B cell (primary cell): ENCODE measurements at places on chromosomes 6 and 20. TPM values are rescaled to one million over a fixed set of nuclear protein-coding genes. Genes with fewer than 3 reads are reported as not detected.

- no peak for DNase-seq
- H3K36me3 ChIP-seq = peaks cover 5% of the 10 kb centered on the region
- no peaks in the 10 kb centered on the region for H3K4me1 ChIP-seq
- no peak overlapping the region for H3K27ac ChIP-seq
- H3K27me3 ChIP-seq = no peaks in the 10 kb centered on the region
Measured at GRCh38 chr20:5835321-5835821, 85.2 kb downstream of the SHLD1 start.

DNA sequence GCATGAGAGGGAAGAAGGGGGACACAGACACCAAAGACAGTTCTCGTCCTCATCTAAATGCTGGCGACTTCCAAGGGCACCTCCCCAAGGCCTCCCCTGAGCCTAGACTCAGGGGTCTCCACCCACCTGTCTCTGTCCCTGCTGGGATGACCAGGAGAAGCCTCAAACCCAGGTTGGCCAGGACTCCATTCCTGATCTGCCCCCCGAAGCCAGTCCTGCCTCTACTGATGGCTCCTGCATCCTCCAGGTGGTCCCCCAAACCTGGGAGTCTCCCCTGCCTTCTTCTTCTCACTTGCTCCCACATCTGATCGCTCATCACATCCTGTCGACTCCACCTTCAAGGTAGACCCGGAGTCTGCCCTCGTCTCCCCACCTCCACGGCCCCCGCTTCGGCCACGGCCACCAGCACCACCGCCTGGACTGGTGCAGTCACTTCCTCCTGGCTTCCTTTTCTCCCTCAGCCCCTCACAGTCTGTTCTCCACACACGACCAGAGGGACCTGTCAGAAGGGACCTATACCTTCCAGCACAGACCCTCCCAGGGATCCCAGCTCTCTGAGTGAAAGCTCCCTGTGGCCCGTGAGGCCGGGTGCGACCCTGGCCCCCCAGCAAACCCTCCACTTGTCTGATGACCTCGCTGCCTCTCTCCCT is 92.1 kb downstream of the CEBPB start:
- H3K27me3 ChIP-seq = peaks cover 6% of the 10 kb centered on the region
- no peak overlapping the region for H3K4me3 ChIP-seq
- H3K4me1 ChIP-seq = peaks cover 18% of the 10 kb centered on the region
- no peak for DNase-seq

DNA sequence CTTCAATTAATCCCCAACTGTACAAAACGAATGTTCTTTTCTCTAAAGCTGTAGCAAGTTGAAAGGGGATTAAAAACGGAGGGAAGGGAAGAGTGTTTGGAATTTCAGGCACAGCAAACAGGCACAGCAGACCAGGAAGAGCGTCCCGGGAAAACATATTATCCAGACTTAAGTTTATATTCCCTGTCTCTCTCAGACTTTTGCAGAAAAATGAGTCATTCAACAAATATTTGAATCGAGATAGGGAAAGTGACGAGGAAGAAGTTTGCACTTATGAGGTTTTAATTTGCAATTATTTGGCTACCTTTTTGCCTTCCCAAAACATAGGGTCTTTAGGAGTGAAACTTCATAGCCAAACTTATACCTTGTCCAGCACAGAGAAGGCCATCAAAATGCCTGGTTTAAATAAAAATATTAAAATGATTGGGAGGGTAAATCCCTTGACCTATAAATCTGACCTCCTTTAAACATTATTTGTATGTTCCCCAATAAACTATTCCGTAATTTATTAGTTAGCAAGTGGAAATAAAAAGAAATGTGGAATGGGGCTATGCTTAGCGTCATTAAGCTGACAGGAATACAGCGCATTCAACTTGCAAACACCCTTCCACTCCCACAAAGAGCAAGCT is 16.0 kb downstream of the HFE start:
- peak overlapping the region; percentile 79 for H3K27ac ChIP-seq
- H3K4me3 ChIP-seq = no peak overlapping the region
- peaks cover 5% of the 10 kb centered on the region for H3K4me1 ChIP-seq
- no peaks in the 10 kb centered on the region for H3K36me3 ChIP-seq
- no peaks in the 10 kb centered on the region for H3K27me3 ChIP-seq
- DNase-seq = no peak

DNA sequence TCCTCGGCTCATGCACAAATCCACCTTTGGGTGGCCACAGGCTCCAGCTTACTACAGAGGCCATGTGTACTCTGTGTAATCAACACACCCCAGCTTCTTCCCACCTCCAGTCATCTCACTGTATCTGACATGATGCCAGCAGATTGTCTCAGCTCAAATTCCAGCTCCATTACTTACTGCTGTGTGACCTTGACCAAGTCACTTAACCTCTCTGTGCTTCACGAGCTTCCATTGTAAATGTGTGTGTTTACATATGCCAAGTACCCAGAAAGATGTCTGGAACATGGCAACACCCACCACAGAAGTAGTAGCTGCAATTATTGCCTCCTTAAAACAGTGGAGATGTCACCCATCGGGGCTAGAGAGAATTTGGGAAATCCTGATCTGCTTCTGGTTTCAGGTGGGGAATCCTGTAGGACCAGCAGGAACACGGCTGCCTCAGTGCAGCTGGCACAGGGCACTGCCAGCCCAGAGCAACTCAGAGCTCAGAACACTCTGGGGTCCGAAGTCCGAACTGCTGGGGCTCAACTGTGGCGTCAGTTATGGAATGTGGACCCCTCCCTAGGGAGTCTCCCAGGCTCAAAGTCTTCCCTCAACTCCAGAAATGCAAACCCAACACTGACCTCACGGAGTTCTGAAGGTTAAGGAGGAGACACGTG is 21.2 kb upstream of the HLA-B start:
- peaks cover 20% of the 10 kb centered on the region for H3K27me3 ChIP-seq
- no peaks in the 10 kb centered on the region for H3K4me1 ChIP-seq
- no peak overlapping the region for H3K4me3 ChIP-seq
- no peak overlapping the region for H3K27ac ChIP-seq
- DNase-seq = no peak
- no peaks in the 10 kb centered on the region for H3K36me3 ChIP-seq

DNA sequence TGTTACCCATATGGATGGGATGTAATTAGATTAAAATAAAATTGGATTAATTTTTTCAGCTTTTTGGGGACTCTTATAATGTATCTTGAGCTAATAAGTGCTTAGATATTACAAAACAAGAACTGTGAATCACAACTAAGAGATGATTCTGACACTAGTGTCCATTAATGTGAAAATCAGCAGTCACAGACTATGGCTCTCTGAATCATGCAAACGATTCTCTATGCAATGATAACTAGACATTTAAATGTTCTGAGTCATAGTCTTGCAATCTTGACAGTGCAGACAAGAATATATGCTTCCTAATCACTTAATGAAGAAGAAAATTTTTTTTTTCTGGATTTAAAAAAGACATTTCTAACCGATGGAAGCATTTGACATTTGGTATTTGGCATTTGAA is 82.2 kb upstream of the OPRM1 start:
- no peak for DNase-seq
- no peaks in the 10 kb centered on the region for H3K36me3 ChIP-seq
- H3K27ac ChIP-seq = no peak overlapping the region
- no peaks in the 10 kb centered on the region for H3K4me1 ChIP-seq

GRCh38 chr20:34001378-34001777 is 7.7 kb downstream of the RALY start:
- no peaks in the 10 kb centered on the region for H3K27me3 ChIP-seq
- peaks cover 49% of the 10 kb centered on the region for H3K4me1 ChIP-seq
- DNase-seq = no peak
- H3K27ac ChIP-seq = no peak overlapping the region

- H3K27ac ChIP-seq = no peak overlapping the region
- no peaks in the 10 kb centered on the region for H3K27me3 ChIP-seq
- H3K4me3 ChIP-seq = no peak overlapping the region
- no peak for DNase-seq
- no peaks in the 10 kb centered on the region for H3K36me3 ChIP-seq
Measured at GRCh38 chr6:149064660-149065015, 252.9 kb upstream of the TAB2 start.

DNA sequence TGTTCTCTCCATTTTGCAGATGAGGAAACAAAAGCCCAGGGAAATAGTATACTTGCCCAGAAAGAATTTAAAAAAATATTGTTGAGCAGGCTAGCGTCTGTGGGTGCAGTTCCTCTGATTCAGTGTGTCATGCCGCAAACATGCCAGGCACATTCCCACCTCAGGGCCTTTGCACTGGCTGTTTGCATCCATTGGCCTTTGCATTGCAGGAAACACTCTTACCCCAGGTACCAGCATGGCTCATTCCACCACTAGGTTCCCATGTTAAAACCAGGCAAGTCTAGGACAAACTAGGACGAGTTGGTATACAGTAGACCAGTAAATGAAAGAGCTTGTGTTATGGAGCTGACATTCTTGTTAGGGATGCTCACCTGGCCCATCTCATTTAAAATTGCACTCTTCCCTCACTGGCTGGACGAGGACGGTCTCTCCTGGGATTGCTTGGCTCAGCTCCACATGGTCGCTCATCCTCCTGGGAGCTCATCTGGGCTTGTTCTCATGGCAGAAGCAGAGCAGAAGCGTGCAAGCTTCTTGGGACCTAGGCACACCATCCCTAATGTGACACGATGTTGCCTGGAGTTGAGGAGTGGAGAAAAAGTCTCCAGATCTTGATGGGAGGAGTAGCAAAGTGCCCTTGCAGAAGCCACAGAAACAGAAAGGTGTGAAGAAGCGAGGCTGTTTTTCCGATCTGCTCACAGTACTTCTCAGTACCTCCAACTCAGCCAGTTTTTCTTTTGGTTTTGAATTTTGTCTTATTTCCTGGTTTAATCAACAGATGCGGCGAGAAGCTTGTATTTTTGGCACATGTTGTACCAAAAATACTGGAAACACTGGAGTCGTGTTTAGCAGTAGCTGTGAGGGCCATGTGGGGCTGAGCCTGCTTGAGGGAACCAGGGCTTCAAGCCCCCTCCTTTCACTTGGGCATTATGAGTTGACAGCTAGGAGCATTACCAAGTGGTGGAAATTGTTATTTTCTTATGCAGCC is 13.9 kb downstream of the ZNF831 start:
- H3K4me3 ChIP-seq = no peak overlapping the region
- H3K27ac ChIP-seq = peak overlapping the region; percentile 50
- no peak for DNase-seq
- peaks cover 25% of the 10 kb centered on the region for H3K4me1 ChIP-seq
- no peaks in the 10 kb centered on the region for H3K27me3 ChIP-seq
- no peaks in the 10 kb centered on the region for H3K36me3 ChIP-seq

DNA sequence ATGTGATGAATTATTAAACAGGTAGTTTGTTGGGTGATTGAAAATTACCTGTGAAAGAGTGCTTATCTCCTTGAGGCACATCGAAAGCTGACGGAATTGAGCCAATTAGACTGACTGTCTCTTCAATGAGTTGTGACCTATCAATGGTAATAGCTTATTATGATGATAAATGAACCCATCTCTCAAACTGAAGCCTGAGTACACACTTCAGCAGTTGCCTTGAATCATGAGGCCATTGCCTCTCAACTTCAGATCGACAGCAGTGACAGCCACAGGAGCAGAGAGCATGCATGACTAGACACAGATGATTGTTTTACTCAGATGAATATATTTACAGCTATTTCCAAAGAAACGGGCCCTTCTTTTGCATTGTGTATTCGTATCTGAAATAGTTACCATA is 323.9 kb downstream of the LAMA2 start:
- H3K4me3 ChIP-seq = no peak overlapping the region
- H3K36me3 ChIP-seq = no peaks in the 10 kb centered on the region
- H3K27me3 ChIP-seq = no peaks in the 10 kb centered on the region

- H3K4me3 ChIP-seq = peak overlapping the region; percentile 71
- peak overlapping the region; percentile 76 for H3K27ac ChIP-seq
- H3K36me3 ChIP-seq = peaks cover 4% of the 10 kb centered on the region
- peaks cover 7% of the 10 kb centered on the region for H3K4me1 ChIP-seq
- no peaks in the 10 kb centered on the region for H3K27me3 ChIP-seq
Measured at GRCh38 chr6:70413992-70414494, 735 bp downstream of the FAM135A start.

GRCh38 chr20:1734269-1734858 is 76.8 kb upstream of the SIRPG start:
- H3K27ac ChIP-seq = no peak overlapping the region
- H3K36me3 ChIP-seq = no peaks in the 10 kb centered on the region
- H3K27me3 ChIP-seq = no peaks in the 10 kb centered on the region
- H3K4me1 ChIP-seq = peaks cover 5% of the 10 kb centered on the region
- H3K4me3 ChIP-seq = no peak overlapping the region

GRCh38 chr20:23243791-23244155 is 106.8 kb upstream of the NXT1 start:
- H3K27ac ChIP-seq = no peak overlapping the region
- H3K4me1 ChIP-seq = peaks cover 7% of the 10 kb centered on the region
- no peak for DNase-seq
- no peaks in the 10 kb centered on the region for H3K36me3 ChIP-seq
- H3K4me3 ChIP-seq = no peak overlapping the region

DNA sequence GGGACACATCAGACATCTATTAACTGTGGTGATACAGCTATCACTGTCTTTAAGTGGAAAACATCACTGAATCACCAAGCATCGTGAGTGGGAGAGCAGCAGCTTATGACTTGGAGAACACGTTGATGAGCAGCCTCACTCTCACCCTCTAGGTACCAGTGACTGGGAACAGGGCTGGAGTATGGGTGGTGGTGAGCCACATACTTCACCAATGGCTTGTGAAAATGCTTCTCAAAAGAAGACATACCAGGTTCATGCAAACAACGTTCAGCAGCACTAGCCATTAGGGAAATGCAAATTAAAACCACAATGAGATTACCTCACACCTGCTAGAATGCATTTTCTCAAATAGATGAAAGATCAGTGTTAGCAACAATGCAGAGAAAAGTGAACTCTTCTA is 25.3 kb downstream of the SNX5 start:
- peak overlapping the region; percentile 72 for H3K27ac ChIP-seq
- H3K27me3 ChIP-seq = no peaks in the 10 kb centered on the region
- H3K36me3 ChIP-seq = peaks cover 65% of the 10 kb centered on the region

DNA sequence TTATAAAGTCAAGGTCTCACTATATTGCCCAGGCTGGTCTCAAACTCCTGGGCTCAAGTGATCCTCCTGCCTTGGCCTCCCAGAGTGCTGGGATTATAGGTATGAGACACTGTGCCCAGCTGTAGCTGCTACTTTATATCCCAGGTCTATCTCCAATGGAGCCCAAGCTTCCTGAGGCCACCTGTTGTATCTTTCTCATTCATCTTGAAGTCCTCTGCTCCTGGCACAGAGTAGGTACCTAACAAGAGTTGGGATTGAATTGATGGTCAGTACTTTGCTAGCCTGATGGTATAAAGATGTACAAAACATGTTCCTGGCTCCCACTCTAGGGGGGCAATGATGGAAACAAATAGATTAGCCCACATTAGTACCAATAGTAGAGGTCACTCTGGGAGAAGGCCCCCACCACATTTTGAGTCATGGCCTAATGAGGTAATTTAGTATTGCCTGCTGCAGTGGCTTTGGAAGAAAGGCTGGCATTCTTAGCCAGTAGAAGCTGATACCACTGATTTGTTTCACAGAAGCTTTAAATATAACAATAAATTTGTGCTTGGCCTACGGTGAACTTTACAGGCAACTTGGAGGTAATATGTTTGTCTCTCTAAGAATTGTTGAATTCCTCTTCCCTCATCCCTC is 5.4 kb downstream of the PTPN1 start:
- peaks cover 91% of the 10 kb centered on the region for H3K4me1 ChIP-seq
- H3K4me3 ChIP-seq = peak overlapping the region; percentile 82
- peak overlapping the region; percentile 95 for H3K27ac ChIP-seq
- no peak for DNase-seq
- no peaks in the 10 kb centered on the region for H3K27me3 ChIP-seq

Gene IP6K3
- total RNA-seq = not detected in 2 replicates

Gene RAET1E
- total RNA-seq = not detected in 2 replicates

Gene KIF25
- total RNA-seq = not detected in 2 replicates

Gene C2
- total RNA-seq = 1.3 and 3.4 TPM in 2 replicates

Gene WFDC6
- not detected in 2 replicates for total RNA-seq

Gene ALDH8A1
- 0.49 and 1.6 TPM in 2 replicates for total RNA-seq

Gene GRM4
- total RNA-seq = not detected in 2 replicates

Gene MUC22
- not detected in 2 replicates for total RNA-seq
